ENCODE measurements at places on chromosomes 2 and 18. TPM values are rescaled to one million over a fixed set of nuclear protein-coding genes. Genes with fewer than 3 reads are reported as not detected.

DNA sequence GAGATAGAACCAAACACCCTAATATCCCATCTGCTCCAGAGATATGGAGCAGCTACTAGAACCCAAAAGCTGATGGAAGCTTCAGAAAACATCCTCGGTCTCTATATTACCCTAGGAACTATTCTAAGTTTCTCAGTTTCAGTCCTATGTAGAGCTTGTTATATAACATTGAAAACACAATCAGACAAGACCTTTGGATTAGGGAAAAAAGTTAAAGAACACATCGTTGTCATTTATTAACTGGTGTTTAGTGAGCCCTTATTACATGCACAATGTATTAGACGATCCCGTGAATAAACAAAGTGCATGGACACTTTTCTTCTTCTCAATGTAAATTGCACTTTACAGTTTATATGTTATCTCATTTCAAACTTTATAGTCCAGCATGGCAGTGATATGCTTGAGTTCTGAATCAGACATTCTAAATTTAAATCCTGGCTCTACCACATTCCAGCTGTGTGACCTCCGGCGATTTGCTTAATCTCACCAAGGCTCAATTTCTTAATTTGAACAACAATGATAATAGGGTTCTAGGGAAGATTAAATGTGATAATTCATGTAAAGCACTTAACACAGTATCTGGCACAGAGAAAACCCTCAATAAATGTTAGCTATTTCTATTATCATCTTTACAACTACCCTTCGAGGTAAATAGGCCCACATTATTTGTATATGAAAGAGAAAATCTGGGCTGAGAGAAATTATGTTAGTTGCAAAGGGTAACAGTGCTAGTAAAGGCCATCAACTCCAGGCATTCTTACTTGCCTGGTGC is 83.6 kb upstream of the PIK3C3 start:
- no peak for DNase-seq

The TMSB10 gene
- 8,135 TPM for total RNA-seq

DNA sequence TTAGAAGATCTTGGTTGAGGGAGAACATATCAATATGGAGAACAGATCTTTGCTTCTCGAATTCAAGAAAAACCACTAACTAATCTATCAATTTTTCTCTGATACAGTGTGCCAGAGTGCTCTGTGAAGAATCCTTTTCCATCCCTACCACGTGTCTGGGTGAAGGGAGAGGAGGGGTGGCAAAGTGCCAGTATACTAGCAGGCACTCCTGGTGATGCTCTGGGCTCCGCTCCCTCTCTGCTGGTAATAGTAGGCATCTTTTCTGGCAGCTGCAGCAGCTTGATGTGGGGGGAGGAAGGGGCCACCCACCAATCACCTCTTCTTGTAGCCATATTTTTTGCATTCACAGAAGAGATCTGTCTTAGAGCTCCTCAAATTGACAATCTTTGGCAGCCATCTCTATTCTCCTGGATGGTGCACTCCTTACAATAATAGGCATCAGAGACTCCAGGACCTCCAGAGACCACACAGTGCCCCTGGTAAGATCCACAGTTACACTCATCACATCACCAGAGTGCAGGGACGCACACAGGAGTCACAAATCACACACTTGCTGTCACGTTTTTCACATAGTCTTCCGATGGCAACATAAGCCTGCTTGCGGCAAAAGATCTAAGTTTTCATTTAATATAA is 15.7 kb downstream of the STK39 start:
- DNase-seq = no peak

- no peak for DNase-seq
These were observed 25.5 kb downstream of the LNPK start for GRCh38 chr2:175976391-175977157.

The TMEM37 gene
- 2.3 TPM for total RNA-seq

- DNase-seq = no peak
These were observed 4.1 kb upstream of the TMEM177 start for GRCh38 chr2:119674711-119675500.

GRCh38 chr18:10898417-10898974 is 250.9 kb downstream of the PIEZO2 start:
- no peak for DNase-seq

The KCNE4 gene
- not detected for total RNA-seq

The SMAD2 gene
- 109 TPM for total RNA-seq

DNA sequence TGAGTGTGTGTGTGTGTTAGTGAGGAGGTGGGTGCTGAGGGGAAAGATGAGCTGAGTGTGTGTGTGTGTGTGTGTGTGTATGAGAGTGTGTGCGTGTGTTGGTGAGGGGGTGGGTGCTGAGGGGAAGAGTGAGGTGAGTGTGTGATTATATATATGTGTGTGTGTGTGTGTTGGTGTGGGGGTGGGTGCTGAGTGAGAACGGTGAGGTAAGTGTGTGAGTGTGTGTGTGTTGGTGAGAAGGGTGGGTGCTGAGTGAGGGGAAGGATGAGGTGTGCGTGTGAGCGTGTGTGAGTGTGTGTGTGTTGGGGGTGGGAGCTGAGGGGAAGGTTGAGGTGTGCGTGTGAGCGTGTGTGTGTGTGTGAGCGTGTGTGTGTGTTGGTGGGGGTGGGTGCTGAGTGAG is 322.0 kb upstream of the NT5C1B start:
- no peak for DNase-seq

- no peak for DNase-seq
These were observed 420.3 kb upstream of the FSIP2 start for GRCh38 chr2:185318271-185318724.

The TTLL4 gene
- 10.0 TPM for total RNA-seq

The REG1B gene
- not detected for total RNA-seq

- DNase-seq = no peak
These were observed 31.5 kb upstream of the SIX2 start for GRCh38 chr2:45040786-45041185.

DNA sequence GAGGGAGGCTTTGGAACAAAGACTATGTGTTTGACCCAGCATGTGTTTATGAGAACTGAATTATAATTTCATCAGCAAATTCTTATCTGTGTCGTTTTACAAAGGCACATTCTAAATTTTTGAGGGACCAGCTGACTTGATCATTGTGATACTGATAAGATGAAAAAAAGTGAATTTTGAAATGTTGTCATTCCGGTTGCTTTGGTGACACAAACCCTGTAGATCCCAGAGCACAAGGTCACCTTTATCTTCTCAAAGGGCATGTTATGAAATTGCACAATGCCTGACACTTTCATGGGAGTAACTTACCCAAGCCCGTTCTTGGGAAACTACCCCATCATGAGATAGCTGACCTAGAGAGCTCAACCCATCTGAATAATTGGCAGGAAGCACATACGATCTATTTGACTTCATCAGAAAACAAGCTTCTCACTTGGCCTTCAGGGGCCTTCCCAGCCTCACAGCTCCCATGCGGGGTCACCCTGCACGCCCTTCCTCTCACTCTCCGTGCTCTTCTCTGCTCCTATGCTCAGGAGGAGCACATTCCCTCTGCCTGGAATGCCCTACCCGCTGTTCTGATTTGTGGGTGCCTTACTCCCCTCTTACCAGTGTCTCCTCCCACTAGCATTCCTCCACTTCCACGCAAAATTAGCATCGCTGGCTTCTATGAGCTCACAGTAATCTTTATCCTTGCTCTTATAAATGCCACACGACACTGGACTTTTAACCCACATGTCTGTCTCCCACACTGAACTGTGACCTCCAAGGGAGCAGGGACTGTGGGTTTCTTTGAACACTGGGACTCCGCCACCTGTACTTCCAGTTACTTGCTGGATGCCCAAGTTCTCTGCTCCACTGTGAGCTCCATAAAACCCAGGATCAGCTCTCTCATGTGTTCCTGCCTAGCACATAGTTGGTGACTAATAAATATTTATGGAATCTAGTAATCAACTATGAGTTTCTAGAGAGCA is 555.8 kb upstream of the ID2 start:
- no peak for DNase-seq

- DNase-seq = no peak
These were observed 387.9 kb upstream of the MYT1L start for GRCh38 chr2:2719015-2719414.

DNA sequence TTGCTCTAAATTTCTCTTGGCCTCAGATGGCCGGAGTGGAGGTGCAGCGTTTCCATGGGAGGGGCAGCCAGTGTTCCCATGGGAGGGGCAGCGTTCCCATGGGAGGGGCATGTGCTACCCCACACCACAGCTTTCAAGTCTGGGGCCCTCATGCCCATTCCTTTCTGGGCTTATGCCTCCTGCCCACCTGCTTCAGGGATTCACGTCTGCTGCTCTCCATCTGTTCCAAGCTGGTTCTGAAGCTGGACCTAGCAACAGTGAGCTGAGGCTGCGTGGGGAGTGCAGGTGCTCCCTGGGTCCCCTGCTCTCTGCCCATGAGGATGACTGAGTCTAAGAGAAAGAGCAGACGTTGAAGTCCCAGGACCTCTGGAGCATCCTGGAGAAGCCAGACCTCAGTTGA is 243.1 kb upstream of the PXDN start:
- no peak for DNase-seq

GRCh38 chr18:46388286-46388685 is 268.7 kb downstream of the LOXHD1 start:
- DNase-seq = no peak

The LYG2 gene
- total RNA-seq = not detected

DNA sequence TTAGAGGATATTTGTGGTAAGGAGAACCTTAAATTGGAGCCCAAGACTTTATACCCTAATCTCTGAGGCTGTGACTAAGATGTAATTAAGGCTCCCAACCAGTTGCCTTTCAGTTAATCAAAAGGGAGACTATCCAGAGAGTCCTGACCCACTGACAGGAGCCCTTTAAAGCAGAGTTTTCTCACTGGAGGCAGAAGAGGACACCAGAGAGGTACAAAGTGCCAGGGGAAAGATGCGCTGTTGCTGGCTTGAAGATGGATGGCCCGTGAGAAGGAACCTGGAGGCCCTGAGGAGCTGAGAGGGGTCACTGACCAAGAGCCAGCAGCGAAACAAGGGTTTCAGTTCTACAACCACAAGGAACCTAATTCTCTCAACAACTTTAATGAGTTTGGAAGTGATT is 137.3 kb downstream of the TMEM131 start:
- DNase-seq = no peak

The POTEE gene
- 0.07 TPM for total RNA-seq

- DNase-seq = no peak
These were observed 420.9 kb upstream of the PKDCC start for GRCh38 chr2:41626936-41627335.
